Dermis blood vessel endothelial cell (primary cell): ENCODE measurements at places on chromosomes 2 and 18.

DNA sequence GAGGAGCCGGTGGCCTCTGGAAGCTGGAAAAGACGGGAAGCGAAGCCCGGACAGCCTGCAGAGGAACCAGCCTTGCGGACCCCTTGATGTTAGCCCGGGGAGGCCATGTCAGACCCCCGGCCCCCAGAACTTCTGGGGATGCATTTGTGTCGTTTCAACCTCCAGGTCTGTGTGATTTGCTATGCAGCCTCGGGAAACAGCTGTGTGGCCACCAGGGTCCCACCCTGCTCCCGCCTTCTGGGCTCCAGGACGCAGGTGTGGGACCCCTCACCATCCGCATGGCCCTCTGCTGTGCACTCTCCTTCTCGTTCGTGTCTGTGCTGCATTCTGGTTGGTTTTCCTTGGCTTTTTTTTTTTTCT, 13.3 kb downstream of the NEU4 start:
- no peak for DNase-seq

- DNase-seq = no peak
Observed at GRCh38 chr2:159873258-159873657, 75.2 kb upstream of the CD302 start.

DNA sequence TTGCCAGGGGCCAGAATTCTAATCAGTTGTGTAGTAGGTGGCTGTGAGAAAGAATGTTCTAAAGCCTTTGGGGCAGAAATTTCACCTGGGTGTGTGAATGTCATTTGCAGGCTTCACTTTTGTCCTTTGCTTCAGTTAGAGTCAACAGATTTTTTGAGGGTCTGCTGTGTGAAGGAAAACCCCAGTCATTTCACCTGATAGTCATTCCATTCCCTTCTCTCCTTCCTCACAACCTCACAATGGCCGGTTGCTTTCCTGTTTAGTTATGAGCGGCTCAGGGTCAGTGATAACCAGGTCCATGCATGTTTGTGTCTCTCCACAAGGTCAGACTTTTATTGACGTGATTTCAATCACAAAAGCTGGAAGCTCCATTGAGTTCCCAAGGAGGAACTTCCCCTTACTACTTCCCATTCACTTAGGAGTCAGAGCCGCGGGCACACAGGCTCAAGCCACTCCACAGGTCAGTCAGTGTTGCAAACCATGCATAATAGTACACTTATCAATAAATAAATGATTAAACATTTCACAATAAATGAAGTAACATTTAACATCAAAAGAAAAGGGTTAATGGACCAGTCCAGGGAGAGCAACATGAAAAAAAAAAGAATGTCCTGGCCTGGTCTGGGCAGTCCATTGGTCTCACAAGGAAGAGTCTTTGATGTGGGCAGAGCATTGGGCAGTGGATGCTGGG, 74.3 kb downstream of the NPAS2 start:
- DNase-seq = peak; percentile 75

DNA sequence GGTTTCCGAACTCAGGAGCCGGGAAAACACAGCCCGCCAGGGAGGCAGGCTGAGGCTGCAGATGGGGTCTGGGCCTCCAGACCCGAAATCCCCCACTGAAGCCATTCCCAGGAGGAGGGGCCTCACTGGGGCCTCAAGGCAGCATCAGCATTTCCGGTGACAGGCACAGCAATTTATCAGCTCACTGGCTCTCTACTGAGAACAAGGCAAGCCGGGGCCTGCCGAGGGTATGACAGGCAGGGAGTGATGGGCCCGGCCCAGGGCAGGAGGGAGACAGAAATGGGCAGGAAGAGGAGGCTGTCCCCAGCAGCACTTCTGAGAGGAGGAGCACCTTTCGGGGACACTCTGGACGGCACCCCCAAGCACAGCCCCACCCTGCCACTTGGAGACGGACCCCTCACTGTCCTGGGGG, 12.5 kb downstream of the SDC1 start:
- peak; percentile 23 for DNase-seq

- peak; percentile 86 for DNase-seq
Observed at GRCh38 chr2:219171231-219171651, 1.4 kb upstream of the SLC23A3 start.

DNA sequence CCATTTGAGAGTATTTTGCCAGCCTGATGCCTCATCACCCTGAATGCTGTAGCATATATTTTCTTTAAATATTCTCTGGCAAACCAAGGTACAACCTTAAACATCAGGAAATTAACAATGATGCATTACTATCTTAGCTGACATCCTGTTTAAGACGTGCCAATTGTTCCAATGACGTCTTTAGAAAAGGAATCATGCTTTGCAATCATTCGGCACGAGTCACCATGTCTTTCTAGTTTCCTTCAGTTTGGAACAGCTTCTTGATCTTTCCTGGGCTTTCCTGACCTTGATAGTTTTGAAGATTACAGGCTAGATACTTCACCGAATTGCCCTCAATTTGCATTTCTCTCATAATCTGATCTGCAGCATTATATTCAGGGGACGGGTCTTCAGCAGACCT, 88.2 kb upstream of the GLI2 start:
- peak; percentile 23 for DNase-seq

DNA sequence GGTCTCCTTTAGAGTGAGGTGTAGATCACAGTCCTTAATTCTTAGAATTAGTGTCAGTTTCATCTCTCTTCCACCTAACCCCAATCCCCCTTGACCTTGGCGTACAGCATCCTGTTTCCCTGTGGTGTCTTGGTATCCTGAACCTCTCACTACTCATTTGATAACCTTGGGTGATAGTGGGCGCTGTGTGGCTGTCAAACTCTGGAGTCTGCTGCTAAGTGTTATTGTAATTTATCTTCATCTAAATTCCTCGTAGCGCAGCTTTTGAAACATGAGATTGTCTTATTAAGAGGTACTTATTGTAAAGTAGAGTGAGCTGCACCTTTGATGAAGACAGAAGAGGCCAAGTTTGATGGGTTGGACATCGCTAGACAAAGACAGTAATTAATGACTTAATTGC, 222.6 kb upstream of the SPRED2 start:
- no peak for DNase-seq
